ENCODE measurements at places on chromosomes 5 and 9.
A peak's percentile ranks its signal among the peaks of the same experiment; 100 is the strongest.

- DNase-seq = no peak
Observed at GRCh38 chr5:127377651-127378050, 87.1 kb downstream of the MEGF10 start.

DNA sequence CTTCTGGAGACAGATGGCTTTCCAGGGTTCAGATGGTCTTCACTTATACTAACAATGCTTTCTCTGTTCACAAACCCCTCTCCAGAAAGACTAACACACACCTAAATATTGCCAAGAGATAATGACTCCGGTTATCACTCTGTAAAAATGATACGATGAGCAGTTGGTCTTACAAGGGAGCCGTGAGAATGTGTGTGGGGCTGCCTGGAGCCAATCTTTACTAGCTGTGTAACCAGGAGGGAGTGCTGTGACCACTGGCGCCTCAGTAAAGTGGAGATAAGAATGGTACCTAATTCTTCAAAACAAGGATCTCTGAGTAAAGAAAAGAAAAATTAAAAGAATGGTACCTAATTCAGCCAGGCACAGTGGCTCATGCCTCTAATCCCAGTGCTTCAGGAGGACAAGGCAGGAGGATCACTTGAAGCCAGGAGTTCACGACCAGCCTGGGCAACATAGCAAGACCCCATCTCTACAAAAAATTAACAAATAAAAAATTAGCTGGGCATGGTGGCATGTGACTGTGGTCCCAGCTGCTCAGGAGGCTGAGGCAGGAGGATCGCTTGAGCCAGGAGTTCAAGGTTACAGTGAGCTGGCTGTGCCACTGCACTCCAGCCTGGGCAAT, 39.9 kb upstream of the IL17B start:
- no peak for DNase-seq

DNA sequence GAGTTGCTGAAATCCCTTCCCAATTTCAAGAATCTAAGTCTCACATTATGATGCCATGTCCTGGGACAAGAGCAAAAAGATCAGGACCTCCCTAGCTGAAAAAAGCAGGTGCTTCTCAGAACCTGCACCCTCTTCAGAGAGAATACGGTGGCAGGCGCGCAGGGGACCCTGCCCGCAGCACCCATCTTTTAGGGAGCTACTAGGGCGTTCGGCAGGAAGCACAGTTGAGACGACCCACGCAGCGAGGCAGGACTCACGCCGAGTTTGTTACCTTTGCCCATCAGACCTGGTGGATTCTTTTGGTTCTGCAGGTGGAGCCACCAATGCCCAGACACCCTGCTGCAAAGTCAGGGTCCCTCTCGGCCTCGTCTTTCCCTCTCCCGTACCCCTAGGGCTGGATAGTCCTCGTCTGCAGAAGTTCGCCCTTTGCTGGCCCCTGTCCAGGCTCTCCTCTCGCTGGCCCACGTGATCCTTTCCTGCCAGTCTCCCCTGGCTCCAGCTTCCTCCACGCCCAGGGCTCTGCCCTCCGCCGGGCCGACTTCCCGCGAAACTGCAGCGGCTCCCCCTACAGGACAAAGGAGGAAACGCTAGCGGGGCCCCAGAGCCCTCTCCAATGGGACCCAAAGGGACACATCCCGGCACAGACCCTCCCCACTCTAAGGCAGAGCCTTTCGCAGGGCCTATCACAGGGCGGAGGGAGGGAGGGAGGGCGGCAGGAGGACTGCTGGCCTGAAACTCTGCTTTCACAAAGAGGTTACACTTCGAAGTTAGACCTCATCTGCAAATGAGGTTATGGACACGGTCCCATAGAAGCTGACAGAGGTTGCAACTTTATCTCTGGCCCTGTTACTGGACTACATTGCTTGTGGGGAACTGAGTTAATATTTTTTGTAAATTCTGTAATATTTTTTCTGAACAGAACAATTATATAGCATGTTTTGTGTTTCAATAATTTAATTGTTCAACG, 28.8 kb downstream of the TMEM174 start:
- peak; percentile 57 for DNase-seq

DNA sequence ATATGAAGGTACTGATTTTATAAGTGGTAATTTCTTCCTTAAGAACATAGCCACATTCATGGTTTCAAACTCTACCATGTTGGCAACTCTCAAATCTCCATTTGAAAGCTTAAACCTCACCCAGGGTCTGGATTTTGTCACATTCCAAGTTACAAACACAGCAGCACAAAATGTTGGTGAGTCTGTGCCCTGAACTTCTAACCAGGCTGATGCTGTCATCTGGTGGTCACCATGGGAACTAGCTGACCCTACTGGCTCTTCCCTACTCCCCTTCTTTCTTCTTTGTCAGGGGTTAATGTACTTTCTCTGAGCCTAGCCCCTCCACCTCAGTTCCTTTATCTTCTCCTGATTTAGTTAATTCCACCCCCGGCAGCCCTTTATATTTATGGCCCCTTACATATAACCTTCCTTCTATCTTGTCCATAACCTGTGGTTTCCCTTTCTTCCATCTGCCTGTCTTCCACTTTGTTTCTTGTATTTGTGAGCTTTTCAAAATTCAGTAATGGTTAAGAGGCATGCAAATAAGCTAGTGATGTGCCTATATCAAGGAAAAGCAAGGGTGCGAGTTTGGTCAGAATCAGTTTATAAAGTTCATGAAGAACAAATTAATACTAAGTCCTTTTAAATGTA, 35.9 kb downstream of the TGFBR1 start:
- no peak for DNase-seq

DNA sequence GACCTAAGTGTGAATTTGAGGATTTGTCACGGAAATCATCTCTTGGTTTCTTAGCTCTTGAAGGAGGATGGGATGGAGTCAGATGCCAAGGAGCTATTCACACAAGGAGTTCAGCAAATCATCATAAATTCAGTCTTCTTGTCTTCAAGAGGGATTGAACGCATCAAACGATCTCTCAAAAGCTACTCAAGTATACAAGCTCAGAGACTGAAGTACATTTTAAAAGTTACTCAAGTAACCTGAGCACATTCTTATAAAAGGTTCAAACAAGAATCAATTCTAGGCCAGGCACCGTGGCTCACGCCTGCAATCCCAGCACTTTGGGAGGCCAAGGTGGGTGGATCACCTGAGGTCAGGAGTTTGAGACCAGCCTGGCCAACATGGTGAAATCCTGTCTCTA, 21.1 kb upstream of the GOLPH3 start:
- no peak for DNase-seq
